Activated CD4-positive, CD25-positive, alpha-beta regulatory T cell treated with anti-CD3 and anti-CD28 coated beads, Interleukin-2, amount 50 U/mL, for 24 hours (primary cell): ENCODE measurements at places on chromosomes 12 and 14.

DNA sequence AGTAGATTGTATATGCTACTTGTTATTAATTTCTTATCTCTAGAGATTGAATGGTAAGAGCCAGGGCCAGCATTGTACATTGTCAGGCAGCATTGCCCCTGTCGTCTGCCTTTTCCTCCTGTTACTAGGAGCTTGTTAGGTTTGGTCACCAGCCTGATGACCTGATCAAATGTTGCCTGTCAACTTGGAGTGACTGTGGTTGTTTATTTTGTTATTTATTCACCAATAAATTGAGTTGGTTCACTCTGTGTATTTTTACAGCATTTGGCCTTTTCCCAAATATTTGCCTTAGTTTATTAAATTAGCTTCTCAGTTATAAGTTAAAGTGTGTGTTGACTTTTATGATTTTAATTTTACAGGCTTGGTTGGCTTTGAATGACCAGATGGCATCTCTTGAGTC is 88.4 kb downstream of the PRKCH start:
- ATAC-seq = no peak

DNA sequence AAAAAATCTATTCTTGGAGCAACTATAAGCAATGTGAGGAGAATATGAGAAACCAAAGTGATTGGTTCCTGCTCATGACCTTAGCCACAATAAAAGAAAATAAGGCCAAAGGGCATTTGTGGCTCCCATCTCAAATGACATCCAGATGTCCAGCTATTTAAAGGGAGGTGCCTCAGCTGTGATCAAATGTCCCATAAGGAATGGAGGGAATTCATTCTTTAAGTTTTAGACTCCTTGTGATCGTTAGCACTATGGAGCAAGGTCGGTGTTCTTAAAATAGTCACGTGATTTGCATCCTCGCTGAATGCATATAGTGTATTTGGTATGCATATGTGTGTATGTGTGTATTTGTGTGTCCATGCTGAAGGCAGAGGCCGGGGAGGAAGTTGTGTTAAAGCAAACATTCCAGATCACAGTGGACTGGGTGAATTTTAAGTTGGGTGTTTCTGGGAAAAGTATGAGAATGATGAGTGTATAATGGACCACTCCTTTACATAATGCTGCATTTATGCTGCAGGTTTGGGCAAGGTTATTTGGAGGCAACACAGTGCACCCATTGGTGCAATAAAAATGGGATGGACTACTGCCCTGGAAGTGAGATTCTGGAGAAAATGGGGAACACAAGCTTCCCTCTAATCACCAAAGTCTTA is 5.6 kb upstream of the E2F7 start:
- no peak for ATAC-seq

- no peak for ATAC-seq
Observed at GRCh38 chr14:24428628-24429394, 657 bp downstream of the CBLN3 start.

GRCh38 chr12:16349131-16349460 is 1.7 kb downstream of the MGST1 start:
- ATAC-seq = no peak
